ENCODE measurements at places on chromosomes 4 and X.
A peak's percentile ranks its signal among the peaks of the same experiment; 100 is the strongest.

- DNase-seq, result no peak
Measured at GRCh38 chr4:68378226-68378625, 28.3 kb upstream of the YTHDC1 start.

- DNase-seq, result no peak
Measured at GRCh38 chrX:19626230-19626629, 110.9 kb upstream of the MAP3K15 start.

DNA sequence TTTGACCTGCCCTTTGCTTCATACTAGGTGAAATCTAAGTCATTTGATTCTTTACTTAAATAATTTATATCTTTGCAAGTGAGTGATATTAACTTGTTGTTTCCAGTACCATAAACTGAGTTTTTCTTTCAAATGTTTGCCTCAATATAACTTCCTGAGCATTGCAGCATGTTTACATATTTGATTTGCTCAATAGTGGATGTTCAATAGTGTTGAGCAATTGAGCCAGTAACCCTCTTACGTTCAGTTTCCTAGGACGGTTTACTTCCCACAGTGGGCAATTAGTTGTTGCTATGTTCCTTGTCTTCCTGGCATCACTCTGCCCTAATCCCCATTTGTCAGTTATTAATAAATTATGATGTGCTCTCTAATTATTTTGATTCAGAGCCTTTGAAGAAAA, 278.5 kb downstream of the EPHA5 start:
- DNase-seq, result no peak

GRCh38 chr4:163113921-163114713, 52.6 kb downstream of the NAF1 start:
- no peak for DNase-seq

DNA sequence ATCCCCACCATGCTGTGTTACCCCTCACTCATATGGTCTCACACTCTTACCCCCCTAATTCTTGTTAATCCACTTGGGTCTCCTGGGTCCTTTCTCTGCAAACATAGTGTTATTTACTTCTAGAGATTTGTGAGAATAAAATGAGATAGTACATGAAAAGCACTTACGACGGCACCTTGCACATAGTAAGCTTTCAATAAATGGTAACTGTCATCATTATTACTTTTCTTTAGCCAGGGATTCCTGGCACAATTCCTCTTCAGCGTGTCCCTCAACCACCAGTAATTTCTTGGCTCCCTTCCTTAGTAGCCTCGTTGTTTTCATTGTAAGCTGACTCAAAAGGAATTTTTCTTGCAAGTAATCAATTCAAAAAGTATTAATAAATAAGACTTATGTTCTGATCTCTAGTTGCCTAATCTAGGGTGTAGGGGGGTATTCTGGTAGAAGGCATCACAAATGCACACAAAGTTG, 30.1 kb upstream of the RBMX start:
- no peak for DNase-seq

- DNase-seq, result no peak
Measured at GRCh38 chr4:24754571-24754970, 40.8 kb upstream of the SOD3 start.

DNA sequence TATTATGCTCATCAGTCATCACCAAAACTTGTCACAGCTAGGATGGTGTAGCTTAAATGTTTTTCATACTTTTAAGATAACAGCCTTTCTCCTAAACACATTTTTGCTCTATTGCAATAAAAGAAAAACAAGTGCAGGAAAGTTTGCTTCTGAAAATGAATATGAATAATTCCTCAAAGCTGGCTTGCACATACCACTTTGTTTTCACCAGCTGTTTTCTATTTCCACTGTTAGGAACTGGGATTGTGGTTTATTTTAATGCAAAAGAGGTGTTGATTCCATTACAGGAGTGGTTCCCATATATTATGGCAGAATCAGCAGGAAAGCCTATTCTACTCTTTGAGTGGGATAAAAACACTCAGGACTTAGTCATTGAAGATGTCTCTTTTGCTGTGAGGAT, 145.9 kb downstream of the PPA2 start:
- DNase-seq, result no peak

- DNase-seq, result peak; percentile 72
Measured at GRCh38 chr4:48698029-48698971, 81.8 kb downstream of the FRYL start.

GRCh38 chr4:155681886-155682285, 15.2 kb downstream of the GUCY1A1 start:
- no peak for DNase-seq

All from RWPE1 (cell line).